ENCODE measurements at places on chromosomes 4 and X. TPM values are rescaled to one million over a fixed set of nuclear protein-coding genes. Genes with fewer than 3 reads are reported as not detected.

- H3K36me3 ChIP-seq, result no peaks in the 10 kb centered on the region
- H3K4me1 ChIP-seq, result no peaks in the 10 kb centered on the region
- no peak overlapping the region for H3K4me3 ChIP-seq
- H3K27ac ChIP-seq, result no peak overlapping the region
Observed at GRCh38 chrX:72079607-72080006, 52.1 kb downstream of the RTL5 start.

Gene GPC3
- 15.5 TPM for total RNA-seq

Gene SLC9A7
- total RNA-seq, result 4.2 TPM

Gene YTHDC1
- 61.4 TPM for total RNA-seq

DNA sequence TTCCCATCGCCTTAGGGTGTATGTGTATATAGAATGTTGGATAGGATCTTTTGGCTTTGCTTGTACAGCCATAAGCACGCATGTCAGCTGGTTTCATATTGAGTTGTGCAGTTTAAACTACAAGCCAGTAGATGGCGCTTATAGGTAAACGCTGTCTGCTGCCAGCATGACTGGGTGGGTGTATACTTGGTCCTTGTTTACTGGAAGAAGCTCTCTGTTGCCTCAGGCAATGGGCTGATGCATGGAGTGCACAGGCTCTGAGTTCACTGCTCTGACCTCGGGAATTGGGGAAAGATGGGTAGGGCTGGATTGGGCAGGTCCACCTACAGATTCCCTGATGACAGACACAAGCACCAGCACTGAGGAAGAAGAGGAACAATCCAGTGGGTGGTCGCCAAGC is 831.5 kb downstream of the STIM2 start:
- H3K27me3 ChIP-seq, result no peaks in the 10 kb centered on the region
- no peaks in the 10 kb centered on the region for H3K36me3 ChIP-seq
- DNase-seq, result no peak
- H3K27ac ChIP-seq, result no peak overlapping the region
- H3K4me3 ChIP-seq, result no peak overlapping the region
- no peaks in the 10 kb centered on the region for H3K4me1 ChIP-seq

DNA sequence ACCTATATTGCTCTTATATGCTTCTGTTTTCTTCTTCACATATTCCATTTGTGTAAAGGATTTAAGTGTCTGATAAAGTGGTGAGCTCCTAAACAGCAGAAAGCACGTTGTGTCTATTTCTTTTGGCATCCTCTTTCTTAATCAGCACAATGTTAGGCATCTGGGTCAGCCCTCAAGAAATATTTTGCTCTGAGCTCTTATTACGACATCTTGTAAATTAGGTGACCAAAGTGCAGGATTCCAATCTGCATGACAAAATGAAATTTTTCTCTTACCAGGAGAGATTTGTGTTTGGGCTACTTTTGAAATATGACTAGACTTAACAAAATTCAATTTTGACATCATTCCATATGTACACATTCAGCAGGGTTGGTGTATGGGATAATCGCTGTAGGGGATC is 210.0 kb upstream of the IGFBP7 start:
- H3K36me3 ChIP-seq, result no peaks in the 10 kb centered on the region
- H3K4me1 ChIP-seq, result no peaks in the 10 kb centered on the region
- H3K4me3 ChIP-seq, result no peak overlapping the region
- H3K27ac ChIP-seq, result no peak overlapping the region
- DNase-seq, result no peak

DNA sequence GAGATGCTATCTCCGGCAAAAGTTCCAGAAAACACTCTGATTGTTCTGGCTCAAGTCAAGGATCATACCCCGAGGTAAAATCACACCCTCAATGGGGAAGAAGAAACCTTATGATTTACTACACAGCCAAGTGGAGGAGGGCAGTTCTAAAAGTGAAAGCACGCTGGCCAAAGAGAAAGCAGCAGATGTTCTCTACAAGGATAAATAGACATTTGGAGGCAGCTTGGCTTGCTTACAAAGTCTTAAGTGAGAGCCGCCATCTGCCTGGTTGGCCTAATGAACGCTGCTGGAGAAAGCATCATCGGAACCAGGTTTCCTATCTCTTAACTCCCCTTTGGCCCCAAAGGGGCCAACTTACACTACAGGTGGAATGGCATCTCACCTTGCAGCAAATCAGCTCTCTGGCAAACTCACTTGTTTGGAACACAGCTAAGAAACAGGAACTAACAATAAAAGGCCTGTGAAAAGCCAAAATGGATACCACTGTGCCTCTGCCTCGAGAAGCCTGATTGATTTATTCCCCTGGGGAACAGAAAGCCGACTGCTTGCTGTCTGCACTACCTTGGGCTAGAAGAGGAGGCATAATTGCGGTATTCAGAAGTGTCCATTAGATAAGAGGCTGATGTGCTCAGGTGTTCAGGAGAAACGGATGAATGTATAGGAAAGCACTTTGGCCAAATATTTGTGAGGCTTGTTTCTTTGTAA is 22.8 kb downstream of the FRAS1 start:
- no peaks in the 10 kb centered on the region for H3K4me1 ChIP-seq
- H3K27me3 ChIP-seq, result no peaks in the 10 kb centered on the region
- no peaks in the 10 kb centered on the region for H3K36me3 ChIP-seq
- H3K4me3 ChIP-seq, result no peak overlapping the region
- no peak overlapping the region for H3K27ac ChIP-seq
- no peak for DNase-seq

GRCh38 chrX:68686097-68686977 is 38.9 kb downstream of the STARD8 start:
- peak overlapping the region; percentile 13 for H3K4me3 ChIP-seq
- no peaks in the 10 kb centered on the region for H3K4me1 ChIP-seq
- H3K36me3 ChIP-seq, result no peaks in the 10 kb centered on the region
- no peak for DNase-seq
- H3K27me3 ChIP-seq, result no peaks in the 10 kb centered on the region
- peak overlapping the region; percentile 81 for H3K27ac ChIP-seq

- H3K36me3 ChIP-seq, result no peaks in the 10 kb centered on the region
- no peaks in the 10 kb centered on the region for H3K27me3 ChIP-seq
- DNase-seq, result no peak
- H3K4me1 ChIP-seq, result no peaks in the 10 kb centered on the region
Observed at GRCh38 chrX:134908356-134908755, 82.4 kb upstream of the SMIM10 start.

DNA sequence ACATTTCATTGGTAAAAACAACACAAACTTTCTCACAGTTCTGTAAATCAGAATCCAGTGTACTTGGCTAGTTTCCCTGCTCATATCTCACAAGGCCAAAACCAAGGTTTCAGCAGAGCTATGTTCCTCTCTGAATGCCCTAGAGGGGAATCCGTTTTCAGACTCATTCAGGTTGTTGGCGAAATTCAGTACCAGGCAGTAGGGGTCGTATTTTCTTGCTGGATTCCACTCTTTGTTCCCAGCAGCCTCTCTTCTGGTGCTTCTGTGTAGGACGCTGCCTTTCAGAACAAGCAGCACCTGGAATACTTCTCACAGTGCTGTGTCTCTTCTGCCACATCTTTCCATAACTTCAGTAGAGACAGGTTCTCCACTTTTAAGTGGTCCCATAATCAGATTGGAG is 351.9 kb downstream of the PCDH18 start:
- no peak for DNase-seq
- H3K36me3 ChIP-seq, result no peaks in the 10 kb centered on the region

DNA sequence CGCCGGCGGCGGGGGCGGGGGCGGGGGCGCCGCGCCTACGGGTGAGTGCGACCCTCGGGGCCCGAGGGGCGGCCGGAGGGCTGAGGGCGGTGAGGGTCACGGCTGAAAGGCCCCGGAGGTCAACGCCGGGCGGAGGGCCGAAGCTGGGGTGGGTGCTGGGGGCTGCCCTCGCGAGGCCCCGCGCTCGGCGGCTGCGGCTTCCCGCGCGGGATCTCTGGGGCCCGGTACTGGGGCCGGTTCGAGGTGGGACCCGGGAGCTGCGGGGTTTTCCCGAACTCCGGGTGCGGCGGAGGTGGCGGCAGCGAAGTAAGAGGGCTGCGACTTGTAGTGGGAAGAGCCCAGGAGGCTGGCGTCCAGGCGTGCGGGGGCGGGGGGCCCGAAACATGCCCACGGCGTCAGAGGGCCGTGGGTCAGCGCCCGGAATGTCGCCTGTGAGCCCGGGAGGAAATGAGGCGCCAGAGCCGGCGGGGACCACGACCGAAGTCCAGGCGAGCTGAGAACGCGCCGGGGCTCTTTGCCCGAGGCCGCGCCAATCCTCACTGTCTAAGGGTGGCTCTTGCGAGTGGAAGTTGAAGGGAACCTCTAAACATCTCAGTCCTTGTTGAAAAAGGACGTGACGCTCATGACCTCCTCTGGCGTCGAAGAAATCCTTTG is 407 bp downstream of the IL13RA1 start:
- H3K36me3 ChIP-seq, result no peaks in the 10 kb centered on the region
- no peak for DNase-seq
- H3K27me3 ChIP-seq, result no peaks in the 10 kb centered on the region
- H3K4me3 ChIP-seq, result peak overlapping the region; percentile 60
- peaks cover 32% of the 10 kb centered on the region for H3K4me1 ChIP-seq

GRCh38 chr4:2962614-2963174 is 512 bp downstream of the NOP14 start:
- H3K36me3 ChIP-seq, result no peaks in the 10 kb centered on the region
- no peaks in the 10 kb centered on the region for H3K27me3 ChIP-seq
- peaks cover 27% of the 10 kb centered on the region for H3K4me1 ChIP-seq
- peak overlapping the region; percentile 76 for H3K4me3 ChIP-seq
- H3K27ac ChIP-seq, result peak overlapping the region; percentile 39

DNA sequence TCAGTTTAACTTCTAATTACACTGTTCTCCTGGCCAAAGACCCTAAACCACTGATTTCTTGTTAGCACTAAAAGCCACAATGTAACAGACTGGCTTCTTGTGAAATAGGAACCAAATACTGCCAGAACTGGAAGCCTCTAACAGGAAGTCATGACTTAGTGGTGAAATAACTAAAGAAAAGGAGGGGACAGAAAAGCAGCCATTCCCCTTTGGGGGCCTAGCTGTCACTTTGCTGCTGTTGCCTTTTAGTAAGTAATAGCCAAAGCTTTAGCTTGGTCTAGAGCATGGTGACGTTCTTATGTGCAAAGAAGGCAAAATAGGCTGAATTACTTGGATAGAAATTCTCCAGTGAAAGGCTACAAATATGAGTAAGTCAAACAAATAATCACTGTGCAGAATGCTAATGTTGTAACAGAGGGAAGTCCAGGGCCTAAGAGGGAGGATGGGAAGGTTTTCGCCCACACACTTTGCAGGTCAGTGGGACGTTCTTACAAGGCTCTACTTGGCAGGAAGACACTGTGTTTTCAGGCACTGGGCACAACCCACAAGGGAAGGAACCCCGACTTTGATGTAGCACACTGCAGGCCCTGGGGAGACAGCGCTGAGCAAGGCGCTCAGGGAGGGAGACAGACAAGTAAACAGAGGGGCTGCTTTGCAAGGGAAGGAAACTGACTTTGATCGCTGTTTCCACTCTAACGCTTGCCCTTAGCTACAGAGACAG is 16.7 kb downstream of the GAB3 start:
- H3K36me3 ChIP-seq, result no peaks in the 10 kb centered on the region
- H3K4me3 ChIP-seq, result no peak overlapping the region
- H3K4me1 ChIP-seq, result peaks cover 32% of the 10 kb centered on the region
- DNase-seq, result no peak
- H3K27me3 ChIP-seq, result no peaks in the 10 kb centered on the region
- H3K27ac ChIP-seq, result peak overlapping the region; percentile 55

Gene TRIM60
- total RNA-seq, result not detected

Gene GAGE12E
- not detected for total RNA-seq

DNA sequence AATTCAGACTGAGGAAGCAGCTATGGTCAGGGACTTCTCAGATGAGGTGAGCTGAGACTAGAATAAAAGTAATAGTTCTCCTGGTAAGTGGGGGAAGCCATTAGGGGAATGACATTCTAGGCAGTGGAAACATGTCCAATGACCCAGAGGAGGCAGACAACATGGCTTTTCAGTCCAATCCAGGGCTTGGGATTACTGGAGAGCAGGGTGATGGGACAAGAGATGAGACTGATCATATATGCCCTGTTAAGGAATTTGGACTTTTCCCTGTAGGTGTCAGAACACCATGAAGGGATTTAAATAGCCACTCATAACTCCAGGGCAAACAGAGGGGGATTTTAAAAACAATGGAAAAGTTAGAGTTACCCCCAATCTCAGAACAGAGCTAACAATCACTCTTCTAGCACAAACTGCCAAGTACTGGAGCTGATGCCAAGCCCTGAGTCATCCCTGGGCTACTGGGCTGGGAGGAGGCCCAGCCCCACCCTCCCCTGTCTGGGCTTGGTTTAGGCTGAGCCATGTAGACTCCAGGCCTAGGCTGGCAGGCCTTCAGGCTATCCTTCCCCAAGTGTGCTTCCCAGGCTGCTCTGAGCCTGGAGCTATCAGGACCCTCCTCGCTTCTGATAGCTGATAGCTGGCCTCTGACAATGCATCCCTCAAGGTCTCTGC is 22.7 kb upstream of the MSN start:
- H3K4me1 ChIP-seq, result peaks cover 33% of the 10 kb centered on the region
- no peak for DNase-seq
- no peak overlapping the region for H3K4me3 ChIP-seq
- no peaks in the 10 kb centered on the region for H3K27me3 ChIP-seq
- no peaks in the 10 kb centered on the region for H3K36me3 ChIP-seq

- H3K27ac ChIP-seq, result no peak overlapping the region
- no peaks in the 10 kb centered on the region for H3K36me3 ChIP-seq
- no peaks in the 10 kb centered on the region for H3K27me3 ChIP-seq
- no peak for DNase-seq
- H3K4me1 ChIP-seq, result no peaks in the 10 kb centered on the region
Observed at GRCh38 chrX:137342969-137343368, 223.0 kb upstream of the ZIC3 start.

Gene ZNF827
- total RNA-seq, result 19.2 TPM

- H3K4me1 ChIP-seq, result peaks cover 42% of the 10 kb centered on the region
- no peak for DNase-seq
- H3K4me3 ChIP-seq, result no peak overlapping the region
- H3K27ac ChIP-seq, result peak overlapping the region; percentile 42
- H3K36me3 ChIP-seq, result peaks cover 54% of the 10 kb centered on the region
Observed at GRCh38 chr4:1232661-1233621, 16.0 kb downstream of the CTBP1 start.

DNA sequence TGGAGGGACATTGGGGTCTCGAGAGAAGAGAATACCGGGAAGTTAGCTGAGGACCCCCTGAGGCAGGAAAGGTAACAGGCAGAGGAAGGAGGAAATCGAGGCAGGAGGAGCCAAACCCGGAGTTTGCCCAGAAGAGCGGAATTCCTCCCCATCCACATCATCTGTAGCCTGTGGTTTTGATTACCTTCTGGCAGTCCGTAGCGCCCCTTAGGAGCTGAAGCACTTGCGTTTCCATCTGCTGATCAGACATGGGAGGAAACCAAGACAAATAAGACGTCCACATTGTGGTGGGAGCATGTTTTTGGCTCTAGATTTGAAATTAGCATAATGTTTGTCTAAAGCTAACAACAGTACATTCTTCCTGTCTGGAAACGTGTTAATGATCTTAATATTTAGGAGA is 26.8 kb upstream of the HMX1 start:
- no peak overlapping the region for H3K4me3 ChIP-seq
- DNase-seq, result no peak
- no peaks in the 10 kb centered on the region for H3K36me3 ChIP-seq

All from vagina (tissue), 2 donors.